ENCODE measurements at places on chromosomes 13 and 19.

DNA sequence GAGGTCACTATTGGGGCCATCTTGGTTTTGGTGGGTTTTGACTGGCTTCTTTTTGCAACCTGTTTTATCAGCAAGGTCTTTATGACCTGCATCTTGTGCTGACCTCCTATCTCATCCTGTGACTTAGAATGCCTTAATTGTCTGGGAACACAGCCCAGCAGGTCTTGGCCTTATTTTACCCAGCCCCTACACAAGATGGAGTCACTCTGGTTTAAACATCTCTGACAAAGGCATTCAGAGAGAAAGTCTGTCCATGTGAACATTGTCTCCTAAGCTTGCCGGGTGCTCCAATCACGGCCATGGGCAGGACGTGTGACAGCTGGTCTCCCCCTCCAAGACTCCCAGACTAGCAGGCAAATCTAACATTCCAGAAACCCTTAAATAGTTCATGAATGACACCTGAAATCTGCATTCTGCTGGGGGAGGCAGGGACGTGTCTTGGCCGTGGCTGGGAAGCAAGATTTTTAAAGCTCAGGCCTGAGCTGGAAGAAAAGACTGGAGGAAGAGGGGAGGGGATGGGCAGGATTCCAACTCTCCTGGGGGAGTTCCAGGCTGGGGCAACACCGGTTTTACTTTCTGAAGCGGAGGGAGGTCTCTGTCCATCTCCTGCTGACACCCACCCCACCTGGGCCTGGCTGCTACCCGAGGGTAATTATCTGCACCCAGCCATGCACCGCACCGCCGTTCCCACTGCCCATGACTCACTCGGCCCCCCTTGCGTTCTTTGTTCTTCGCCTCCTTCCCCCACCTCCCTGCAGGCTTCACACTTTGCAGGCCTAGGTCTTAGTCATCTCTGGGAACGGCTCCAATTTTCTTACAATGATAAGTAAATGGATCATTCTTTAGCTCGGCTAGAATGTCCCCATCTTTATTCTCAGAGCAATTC, 11.6 kb upstream of the OR1M1 start:
- DNase-seq: no peak

DNA sequence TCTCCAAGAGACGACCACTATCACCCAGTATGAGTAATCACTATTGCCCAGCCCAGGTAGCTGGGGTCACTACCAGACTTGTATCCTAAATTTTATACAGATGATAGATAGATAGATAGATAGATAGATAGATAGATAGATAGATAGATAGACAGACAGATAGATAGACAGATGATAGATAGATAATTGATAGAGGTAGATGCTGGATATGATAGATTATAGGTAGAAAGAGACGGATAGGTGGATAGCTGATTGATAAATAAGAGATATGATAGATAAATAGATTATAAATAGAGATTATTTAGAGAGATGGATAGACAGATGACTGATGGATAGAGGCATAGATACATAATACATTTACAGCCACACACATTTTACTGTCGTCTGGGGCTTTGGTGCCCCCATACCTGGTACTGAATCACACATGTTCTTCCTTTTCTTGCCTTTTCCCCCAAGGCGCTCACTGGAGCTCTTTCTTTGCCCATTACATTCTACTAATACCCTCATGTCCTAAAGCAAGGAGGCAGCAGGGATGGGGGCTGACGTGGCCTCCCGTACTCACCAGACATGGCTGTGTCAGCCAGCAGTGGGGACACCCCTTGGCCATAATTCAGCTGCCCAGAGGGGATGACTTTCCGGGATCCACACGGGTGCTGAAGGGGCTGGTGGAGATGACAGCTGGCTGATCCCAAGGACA, 44.6 kb upstream of the CCNE1 start:
- no peak for DNase-seq

DNA sequence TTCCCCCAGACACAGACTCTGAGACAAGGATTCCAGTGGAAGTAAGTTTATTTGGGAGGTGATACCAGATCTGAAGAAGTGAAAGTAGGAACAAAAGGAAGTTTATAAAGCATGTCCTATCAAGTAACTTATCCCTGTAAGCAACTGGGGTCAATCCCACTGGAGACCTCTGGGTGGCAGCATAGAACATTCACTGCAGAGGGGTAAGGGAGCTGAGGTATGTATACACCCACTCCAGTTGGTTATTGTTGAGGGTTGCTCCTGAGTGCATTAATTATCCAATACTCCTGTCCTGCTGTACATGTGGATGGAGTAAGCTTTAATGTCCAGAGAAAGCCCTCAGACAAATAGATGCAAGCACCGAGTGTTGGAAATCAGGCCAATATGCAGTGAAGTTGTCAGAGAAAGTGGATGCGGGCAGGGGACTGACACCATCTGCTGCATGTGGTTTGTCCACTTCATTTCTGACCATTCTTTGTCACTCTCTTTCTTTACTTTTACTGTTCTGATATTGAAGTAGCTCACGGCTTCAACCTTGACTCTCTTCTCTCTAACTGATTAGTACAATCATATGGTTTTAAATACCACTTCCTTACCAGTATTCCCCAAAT, 46.7 kb downstream of the NOTCH3 start:
- DNase-seq: peak; percentile 29

DNA sequence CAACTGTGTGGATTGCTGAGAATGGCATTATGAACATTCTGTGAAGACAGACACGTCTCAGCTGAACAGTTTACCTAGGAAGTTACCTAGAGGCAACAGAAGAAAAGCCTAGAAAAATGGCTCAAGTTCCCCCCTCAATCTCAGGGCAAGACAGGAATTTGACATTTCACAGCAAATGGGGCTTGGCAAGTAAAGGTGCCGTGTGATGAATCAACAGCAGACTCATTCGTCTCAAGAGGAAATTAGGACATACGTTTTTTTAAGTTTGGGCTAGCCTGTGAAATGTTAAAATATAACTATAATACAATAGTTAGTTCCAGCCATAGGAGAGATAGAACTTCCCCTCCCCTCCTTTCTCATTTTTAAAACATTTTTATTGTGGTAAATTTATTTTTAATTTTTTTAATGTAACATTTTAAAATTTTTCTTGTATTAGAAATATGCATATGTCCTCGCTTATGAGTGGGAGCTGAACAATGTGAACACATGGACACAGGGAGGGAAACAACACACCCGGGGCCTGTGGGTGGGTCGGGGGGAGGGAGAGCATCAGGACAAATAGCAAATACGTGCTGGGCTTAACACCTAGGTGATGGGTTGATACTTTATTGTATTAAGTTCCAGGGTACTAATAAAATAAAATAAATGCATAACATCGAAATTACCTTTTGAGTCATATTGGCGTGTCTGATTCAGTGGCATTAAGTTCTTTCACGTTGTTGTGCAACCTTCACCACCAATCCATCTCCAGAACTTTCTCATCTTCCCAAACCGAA, 116.0 kb downstream of the COL4A2 start:
- DNase-seq: no peak

- DNase-seq: peak; percentile 3
Measured at GRCh38 chr13:112443995-112444311, 67.8 kb downstream of the SPACA7 start.

DNA sequence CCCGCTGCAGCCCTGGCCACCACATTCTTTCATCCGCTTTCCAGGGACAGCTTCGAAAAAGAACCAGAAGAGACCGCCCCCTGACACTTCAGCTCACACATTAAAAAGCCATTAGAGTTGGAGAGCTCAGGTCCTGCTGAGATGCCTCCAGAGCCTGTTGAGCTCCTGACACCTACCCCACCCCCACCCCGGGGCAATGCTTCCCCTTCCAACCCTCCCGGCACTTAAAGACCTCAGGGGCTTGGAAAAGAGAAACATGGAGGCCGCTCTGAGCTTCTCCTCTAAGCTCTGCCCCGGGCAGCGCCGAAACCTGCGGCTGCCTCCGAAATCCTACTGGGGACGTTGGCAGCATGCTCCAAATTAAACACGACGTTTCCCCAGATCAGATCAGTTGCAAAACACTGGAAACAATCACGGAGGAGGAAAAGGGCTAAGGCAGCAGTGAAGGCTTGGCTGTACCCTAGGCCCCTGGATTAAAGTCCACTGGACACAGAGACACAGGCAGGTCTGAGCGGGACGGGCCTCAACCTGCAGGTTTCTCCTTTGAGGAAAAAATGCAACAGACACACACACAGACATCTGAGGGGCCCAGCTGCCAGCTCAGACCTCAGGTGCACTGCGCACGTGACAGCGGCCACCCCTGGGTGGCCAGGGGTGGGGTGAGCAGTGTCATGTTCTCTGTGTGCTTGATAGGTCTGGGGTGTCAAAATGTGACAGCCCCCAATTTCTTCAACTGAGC, 9.6 kb downstream of the SH3GL1 start:
- DNase-seq: no peak

GRCh38 chr13:63497601-63498000, 2082.0 kb upstream of the PCDH20 start:
- no peak for DNase-seq

- no peak for DNase-seq
Measured at GRCh38 chr19:40512473-40513344, 45.9 kb downstream of the SPTBN4 start.

- no peak for DNase-seq
Measured at GRCh38 chr19:31438401-31439269, 89.4 kb upstream of the TSHZ3 start.

GRCh38 chr19:5692723-5693194, 2.7 kb downstream of the RPL36 start:
- DNase-seq: no peak

Measured in CD4-positive, alpha-beta T cell treated with Interleukin-2 at 100 ng/mL for 4 hours (primary cell).